ENCODE measurements at places on chromosomes 13 and 19.

DNA sequence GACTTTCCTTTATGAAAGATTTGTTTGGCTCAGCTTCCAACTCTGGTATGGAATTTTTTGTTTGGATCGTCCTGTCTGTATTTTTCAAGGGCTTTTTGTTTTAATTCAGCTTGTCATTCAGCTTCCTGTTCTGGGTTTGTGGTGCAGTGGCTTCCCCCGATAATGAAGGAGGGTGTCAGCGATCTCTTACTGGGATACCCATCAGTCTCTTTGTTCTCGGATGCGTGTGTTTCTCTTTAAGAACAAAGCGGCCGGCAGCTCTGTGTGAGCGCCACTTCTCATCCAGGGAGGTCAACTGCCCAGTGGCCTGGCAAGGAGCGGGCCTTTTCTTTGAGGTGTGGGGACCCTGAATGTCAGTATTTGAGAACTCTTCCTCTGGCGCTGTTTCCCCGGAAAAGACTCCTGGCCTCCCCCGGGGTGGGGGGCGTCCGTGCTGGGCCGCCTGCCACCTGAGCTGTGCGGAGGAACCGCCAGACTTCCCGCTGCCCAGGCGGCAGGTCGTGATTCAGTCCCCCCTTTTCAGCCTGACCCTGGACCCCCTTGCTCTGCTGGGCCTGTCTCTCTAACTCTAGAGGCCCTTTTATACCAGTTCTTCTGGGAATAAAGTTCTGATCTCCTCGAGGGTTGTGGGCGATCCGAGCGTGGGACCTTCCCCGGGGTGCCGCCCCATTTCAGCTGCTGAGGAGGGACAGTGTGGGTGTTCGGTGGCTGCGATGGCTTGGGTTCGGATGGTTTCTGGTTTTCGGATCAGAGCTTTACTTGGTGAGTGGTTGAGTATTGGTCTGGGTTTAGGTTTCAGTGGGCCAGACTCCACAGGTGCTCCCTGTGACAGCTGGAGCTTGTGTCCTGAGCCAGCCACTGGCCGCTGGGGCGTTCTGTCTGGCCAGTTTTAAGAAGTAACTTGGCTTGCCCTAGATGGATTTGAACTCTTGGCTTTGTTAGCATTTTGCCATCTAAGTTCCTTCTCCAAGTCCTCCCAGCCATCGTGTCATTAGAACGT, 3.4 kb downstream of the SF3A2 start:
- no peak for DNase-seq

DNA sequence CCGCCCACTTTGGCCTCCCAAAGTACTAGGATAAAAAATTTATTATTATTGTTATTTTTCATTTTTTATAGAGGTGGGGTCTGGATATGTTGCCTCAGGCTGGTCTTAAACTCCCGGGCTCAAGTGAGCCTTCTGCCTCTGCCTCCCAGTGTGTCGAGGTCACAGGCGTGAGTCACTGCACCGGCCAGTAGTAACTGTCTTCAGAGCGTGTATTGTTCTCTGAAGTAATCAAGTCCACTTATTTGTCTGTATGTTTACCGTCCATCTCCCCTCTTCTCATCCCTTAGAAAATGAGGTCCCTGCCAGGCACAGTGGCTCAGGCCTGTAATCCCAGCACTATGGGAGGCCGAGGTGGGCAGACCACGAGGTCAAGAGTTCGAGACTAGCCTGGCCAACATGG, 18.2 kb upstream of the SULT2B1 start:
- no peak for DNase-seq

DNA sequence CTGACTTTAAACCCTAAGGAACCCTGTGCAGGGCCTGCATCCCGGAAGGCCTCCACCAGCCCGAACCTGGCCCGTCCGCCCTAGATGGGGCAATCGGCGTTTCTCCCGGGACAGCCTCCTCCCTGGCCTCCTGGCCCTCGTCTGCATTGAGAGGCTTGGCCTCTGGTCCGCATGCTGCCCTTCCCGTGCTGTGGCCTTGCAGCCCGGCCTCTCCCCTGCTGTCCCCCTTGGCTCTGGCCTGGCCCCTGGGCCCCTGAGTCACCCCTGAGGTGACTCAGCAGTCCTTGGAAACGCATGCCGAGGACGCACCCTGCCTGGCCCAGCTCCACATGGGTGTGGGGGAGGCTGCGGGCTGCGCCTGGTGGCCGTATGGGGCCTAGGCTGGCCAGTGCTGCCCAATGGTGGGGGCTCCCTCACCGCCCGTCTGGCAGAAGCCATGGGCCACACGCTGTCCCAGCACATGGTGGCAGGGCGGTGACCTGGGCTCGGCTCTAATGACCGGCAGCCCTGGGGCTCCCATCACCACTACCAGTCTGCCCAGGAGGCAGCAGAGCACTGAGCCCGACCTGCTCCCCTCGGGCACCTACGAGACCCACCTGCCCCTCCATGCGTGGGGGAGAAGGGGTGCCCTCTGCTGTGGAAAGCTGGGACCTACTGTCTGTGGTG, 25.7 kb downstream of the SH3GL1 start:
- no peak for DNase-seq

DNA sequence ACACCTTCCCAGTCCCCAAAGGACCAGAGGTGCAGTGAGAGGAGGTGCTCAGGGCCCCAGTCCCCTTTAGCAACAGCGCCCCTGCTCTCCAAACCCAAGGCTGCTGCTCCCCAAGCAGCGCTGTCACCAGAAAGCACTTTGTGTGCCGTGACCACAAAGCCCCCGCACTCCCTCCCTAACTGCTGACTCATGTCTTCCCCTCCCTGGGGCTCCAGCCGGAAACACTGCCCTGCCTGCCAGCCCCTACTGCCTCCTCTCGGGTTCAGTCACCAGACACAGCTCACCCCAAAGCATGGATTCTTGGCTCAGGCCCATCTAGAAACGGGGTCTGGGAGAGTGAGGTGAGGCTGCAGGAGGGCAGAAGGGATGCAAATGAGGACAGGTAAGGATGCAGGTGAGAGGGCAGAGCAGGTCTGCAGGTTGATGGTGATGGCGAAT, 4.9 kb upstream of the TNFSF14 start:
- peak; percentile 78 for DNase-seq

- DNase-seq: peak; percentile 76
These were observed 108.7 kb downstream of the TEX29 start for GRCh38 chr13:111429064-111429558.

- no peak for DNase-seq
These were observed 142.5 kb downstream of the TEX29 start for GRCh38 chr13:111462944-111463343.

DNA sequence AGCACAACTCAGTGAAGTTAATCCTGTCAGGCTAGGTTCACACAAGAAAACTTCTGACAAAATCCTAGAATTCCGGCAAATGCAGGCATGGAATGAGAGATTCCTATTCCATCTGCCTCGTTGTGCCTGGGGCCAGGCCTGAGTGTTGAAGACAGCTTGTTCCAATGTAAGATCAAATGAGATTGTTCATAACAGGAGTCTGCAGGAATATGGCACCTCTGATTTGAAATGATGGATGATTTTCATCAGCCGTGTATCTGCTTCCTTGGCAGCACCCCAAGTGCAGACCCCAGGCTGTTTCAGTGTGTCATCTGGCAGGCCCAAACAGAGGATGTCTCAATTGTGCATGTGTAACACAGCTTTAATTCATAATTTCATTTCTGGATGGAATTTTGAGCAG, 35.3 kb upstream of the SACS start:
- DNase-seq: no peak

DNA sequence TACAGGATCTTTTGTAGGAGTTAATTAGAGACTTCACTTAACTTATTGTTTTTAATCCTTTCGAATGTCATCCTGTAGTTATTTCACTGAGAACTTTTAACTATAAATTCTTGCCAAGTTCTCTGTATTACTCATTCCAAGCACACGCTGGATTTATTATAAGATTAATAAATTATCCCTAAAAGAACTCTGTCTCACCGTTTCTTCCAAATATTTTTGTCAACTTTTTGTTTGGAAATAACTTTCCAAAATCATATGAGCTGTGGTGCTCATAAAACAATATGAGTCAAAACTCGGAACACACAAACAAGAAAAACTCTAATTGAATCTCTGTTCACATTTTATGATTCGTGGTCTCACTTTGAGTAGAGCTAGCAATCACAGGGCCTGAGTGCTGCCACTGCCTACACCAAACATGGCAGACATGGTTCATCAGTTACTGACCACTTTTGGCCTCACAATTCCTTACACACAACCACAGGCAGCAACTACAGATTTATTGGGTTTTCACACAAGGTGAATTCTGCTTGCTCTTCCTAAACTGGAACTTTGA, 412.0 kb downstream of the FGF14 start:
- DNase-seq: no peak

DNA sequence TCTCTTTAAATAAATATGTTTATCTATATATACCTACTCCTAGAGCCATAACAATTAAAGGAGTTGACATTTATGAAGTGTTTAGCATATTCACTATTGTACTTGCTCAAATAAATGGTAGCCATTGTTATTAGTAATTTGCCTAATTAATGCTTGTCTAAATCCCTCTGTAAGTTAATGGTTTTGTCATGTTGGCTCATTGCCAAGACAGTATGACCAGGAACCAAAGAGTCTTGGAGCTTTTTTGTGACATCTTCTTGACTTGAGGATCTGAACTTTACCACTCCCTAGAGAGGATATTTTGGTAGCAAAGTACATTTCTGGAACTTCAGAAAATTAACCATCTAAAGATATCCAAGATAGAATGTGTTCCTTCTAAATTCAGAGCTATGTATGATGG, 15.5 kb downstream of the FRY start:
- DNase-seq: no peak

- peak; percentile 91 for DNase-seq
These were observed 2.9 kb downstream of the LAMP1 start for GRCh38 chr13:113299951-113300350.

GRCh38 chr19:52138983-52139251, 821 bp downstream of the ZNF616 start:
- DNase-seq: no peak

DNA sequence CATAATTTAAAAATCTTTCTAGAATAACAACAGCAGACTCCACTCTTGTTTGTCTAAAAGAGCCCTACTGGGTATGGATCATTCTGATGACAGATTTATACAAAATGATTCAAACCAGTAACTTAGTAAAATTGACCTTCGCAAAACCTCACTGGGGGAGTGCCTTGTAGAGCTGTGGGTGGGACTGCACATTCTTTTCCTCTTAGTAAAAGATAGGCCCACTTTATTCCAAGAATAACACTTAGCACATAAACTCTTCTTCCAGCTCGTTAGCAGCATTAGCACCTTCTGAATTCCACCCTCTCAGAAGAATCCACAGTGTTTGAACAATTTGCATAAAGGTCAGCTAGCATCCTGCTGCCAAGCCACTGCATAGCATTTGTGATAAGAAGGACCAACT, 106.8 kb downstream of the STOML3 start:
- DNase-seq: no peak

- no peak for DNase-seq
These were observed 1.2 kb downstream of the CNN2 start for GRCh38 chr19:1027650-1028061.

GRCh38 chr13:98994080-98994479, 16.2 kb upstream of the DOCK9 start:
- DNase-seq: no peak

GRCh38 chr19:46552891-46553290, 48.2 kb upstream of the CALM3 start:
- DNase-seq: no peak

DNA sequence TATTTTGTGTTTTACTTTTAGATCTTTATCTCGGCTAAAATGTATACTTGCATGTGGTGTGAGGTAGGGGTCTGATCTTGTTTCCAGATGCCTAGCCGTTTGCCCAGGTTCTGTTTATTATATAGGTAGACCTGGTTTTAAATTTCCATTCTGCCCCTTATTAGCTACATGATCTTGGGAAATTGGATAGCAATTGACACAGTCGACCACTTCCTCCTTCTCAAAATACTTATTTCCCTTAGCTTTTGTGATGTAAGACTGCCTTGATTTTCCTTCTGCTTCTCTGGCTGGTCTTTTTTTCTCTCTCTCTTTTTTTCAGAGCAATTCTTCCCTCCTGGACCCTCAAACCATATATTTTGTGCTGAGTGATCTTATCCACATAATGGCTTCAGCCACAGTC, 3.0 kb upstream of the PGLYRP1 start:
- DNase-seq: no peak

DNA sequence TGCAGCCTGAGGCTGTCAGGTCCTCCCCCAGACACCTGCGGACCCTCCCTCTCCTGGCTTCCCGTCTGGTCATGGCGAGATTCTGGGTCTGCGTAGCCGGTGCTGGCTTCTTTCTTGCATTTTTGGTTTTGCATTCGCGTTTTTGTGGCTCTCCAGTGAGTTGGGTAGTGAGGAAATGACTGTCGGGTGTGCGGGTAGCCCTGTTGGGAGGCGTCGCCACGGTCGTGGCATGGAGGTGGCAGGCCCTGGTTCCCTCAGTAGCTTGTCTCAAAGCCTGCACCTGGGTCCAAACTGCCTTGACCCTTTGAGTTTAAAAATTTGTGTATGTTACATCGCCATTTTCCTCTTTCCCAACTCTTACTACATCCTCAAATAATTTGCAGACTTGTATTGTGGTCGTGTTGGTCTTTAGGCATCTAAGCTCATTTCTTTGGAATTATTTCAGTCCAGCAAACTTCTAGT, 344 bp downstream of the NHLRC3 start:
- peak; percentile 75 for DNase-seq

- DNase-seq: no peak
These were observed 765.1 kb downstream of the DIAPH3 start for GRCh38 chr13:59398661-59399060.

GRCh38 chr13:22828081-22828480, 352.7 kb upstream of the SGCG start:
- DNase-seq: no peak

GRCh38 chr13:27917121-27917947, 2.5 kb upstream of the PDX1 start:
- no peak for DNase-seq

GRCh38 chr19:33274663-33275558, 27.4 kb downstream of the CEBPA start:
- no peak for DNase-seq

GRCh38 chr13:107830804-107831203, 384.5 kb downstream of the LIG4 start:
- DNase-seq: no peak

DNA sequence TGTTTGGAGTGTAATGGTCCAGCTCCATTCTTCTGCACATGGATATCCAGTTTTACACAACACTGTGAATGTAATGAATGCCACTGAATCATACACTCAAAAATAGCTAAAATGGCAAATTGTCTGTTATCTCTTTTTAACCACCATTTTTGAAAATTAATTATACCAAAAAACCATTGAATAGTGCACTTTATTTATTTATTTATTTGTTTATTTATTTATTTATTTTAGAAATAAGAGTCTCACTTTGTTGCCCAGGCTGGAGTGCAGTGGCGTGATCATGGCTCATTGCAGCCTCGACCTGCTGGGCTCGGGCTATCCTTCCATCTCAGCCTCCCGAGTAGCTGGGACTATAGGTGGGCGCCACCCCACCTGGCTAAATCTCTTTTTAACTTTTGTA, 7.3 kb upstream of the CEACAM19 start:
- DNase-seq: no peak

DNA sequence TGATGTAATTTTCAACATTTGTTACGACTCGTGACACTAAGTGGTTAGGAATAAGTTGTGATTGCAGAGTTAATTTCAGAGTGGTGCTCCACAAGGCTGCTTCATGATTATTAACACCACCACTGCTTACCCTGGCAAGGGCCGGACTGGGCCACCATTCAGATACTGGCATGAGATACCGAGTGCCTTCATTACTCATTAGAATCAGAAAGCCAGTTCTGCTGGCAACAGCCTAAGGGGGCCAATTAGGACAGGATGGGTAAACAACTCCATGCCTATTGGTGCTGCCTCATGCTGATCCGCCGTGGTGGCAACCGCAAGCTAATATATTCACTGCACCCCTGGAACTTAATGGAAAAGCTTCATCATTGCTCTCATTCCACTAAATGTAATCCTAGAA, 575.1 kb downstream of the EFNB2 start:
- DNase-seq: no peak
